ENCODE measurements at places on chromosomes 3 and 15.

DNA sequence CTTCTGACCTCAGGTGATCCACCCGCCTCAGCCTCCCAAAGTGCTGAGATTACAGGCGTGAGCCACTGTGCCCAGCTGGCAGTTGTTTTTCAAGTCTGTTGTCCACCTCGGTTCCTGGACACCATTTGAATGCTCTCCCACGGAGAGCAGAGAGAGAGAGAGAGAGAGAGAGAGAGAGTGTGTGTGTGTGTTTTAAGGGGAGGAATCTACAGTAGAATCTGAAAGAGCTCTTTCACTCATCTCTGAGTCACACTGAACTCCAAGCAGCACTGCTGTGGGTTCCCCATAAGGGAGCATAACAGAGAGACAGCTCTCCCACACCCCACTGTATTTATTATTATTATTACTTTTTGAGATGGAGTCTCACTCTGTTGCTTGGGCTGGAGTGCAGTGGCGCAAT is 156.6 kb downstream of the RPLP1 start:
- DNase-seq: no peak

DNA sequence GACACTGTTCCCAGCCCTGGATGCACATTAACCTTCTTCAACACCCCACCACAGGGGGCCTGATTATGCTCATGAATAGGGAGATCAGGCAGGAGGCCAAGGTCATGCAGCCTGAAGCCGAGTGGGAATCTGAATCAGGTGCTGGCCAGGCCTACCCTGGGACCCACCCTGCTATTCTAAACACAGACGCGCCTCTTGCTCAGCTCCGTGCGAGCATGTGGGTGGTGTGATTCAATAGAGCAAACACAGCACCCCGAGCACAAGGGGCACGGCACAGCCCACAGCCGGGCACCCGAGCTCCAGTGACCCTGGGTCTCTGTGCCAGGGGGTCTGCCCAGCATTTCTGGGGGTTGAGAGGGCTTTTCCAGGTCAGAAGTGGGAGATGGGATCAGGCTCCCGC is 24.6 kb upstream of the GRIP2 start:
- DNase-seq: peak; percentile 71

DNA sequence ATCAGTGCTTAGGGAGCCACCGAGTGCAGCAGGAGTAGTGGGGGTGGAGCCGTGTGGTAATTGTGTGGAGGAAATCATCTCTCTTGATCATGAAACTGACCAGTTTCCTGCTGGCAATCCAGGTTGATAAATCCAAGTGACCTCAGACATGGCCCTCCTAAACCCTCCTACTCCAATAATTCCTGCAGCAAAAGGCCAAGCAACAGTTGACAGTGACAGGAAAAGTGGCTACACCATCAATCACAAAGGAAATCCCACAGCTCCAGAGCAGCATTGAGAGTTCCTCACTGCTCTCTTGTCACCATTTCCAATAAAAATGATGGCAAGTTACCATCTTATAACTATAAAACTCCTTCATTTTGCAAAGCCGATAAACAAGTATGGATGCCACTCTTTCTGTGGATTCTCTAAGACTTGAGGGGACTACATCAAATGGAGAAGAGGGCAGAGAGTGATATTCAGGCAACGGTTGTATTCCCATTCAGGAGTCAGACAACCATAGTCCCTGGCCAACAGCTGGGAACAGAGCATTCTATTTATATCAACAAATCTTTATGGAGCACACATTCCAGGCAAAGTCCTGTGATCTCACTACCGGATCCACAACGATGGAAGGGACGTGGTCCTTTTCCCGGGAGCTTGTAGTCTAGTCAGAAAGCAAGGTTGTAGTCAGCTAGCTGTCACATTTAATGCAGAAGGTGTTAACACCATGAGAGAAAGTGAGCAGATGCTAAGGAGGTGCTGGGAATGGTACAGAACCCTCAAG is 312.5 kb upstream of the CTNNB1 start:
- no peak for DNase-seq

DNA sequence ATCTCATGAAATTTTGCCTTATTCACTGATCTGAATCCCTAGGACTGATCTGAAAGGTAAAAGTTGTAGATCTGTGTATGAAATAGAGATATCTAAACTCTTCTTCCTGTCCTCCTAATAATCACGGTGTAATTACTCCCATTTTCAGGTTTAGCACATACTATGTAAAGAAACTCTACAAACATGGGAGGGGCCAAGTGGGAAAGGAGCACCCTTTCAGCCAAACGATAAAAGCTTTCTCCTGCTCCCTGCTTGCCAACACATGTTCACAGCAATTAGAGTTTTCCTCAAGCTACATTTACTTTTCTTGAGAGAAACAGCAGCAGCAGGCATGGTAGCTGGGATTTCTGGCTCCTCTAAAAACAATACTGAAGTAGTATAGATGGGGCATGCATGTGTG is 71.6 kb downstream of the CHAC1 start:
- DNase-seq: peak; percentile 56

DNA sequence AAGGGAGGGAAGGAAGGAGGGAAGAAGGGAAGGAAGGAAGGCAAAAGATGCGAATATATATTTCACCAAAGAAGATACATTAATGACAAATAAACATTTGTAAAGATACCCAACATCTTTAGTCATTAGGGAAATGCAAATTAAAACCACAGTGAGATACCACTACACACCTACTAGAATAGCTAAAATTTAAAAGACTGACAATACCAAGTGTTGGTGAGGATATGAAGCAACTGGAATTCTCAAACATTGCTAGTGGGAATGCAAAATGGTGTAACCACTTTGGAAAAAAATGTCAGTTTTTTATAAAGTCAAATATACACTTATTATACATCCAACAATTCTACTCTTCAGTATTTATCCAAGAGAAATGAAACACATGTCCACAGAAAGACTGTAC is 4.3 kb upstream of the COLQ start:
- no peak for DNase-seq

Measured in NCI-H69 (cell line).